ENCODE measurements at places on chromosomes 2 and 18. TPM values are rescaled to one million over a fixed set of nuclear protein-coding genes. Genes with fewer than 3 reads are reported as not detected.

RNF125 gene
- total RNA-seq: 0.03 TPM

RAB31 gene
- total RNA-seq: 14.2 TPM

LYPD1 gene
- 308 TPM for total RNA-seq

METTL21A gene
- 145 TPM for total RNA-seq

GREB1 gene
- total RNA-seq: 0.91 TPM

ING5 gene
- 41.0 TPM for total RNA-seq

SLC9A2 gene
- total RNA-seq: 5.8 TPM

CPLX4 gene
- total RNA-seq: not detected

FBLN7 gene
- total RNA-seq: 8.1 TPM

GCA gene
- 27.5 TPM for total RNA-seq

TRPM8 gene
- total RNA-seq: not detected

DSG1 gene
- total RNA-seq: not detected

- DNase-seq: no peak
Observed at GRCh38 chr18:58205443-58206160, 161.6 kb downstream of the NEDD4L start.

DNA sequence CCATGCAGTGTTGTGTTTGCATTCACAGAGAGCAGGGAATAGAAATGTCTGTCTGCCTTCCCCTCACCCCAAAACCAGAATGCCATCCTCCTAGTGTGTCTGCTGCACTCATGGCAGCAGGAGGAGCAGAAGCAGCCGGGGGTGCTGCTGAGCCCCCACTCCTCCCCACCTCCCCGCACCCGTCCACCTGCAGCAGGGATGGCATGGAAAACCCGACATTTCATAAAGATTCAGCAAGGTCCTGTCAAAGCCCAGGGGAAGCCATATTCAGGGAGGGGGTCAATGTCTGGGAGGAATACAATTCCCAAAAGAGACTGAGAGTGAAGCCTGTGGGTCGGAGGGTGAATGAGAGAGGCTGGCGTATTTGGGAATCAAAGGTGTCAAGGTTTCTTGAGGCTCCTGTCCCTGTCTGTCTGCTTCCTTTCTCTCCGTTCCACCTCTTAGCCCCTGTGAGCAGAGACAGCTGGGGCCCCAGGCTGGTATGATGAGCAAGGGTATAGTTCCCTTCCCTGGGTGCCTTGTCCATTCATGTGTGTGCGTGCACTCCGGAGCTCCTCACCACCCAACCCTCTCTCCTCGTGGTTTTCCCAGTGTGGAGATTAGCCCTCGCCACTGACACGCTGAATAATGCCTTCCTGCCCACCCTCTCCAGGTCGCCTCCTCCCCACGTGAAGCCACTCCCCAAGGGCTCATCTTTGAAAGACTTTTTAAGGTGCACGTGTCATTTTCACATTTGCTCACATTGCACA, 133.5 kb upstream of the ZNF236 start:
- DNase-seq: no peak

- DNase-seq: no peak
Observed at GRCh38 chr2:6764968-6765723, 100.6 kb downstream of the CMPK2 start.

DNA sequence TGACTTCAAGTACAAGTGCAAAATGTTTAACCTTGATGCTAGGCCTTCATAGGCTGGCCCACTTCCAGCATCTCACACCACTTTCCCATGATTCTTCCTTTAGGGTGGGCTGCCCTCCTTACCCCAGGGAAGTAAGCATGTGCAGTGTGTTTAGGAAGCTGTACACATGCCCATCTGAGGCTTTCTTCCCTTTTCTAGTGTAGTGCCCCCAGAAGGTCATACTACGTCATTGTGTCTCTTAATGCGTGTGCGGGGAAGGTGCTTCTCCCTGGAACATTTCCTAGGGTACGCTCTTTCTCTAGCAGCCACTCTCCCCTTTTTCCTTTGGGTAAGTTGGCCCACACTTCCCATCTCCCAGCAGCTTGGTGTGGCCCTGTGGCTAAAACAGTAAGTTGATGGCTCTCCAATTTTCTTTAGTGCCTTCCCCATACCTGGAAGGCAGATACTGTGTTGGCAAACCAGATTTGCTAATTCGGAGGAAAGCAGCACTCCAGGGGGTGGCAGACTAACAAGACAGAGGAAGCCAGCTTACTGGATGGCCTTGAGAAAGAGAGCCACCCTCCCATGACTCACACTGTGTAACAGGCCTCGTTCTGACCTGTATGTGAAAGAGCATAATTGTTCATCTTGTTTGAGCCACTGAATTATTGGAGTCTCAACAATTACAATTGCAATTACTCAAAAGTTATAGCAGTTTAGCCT, 1.1 kb upstream of the SULT6B1 start:
- DNase-seq: peak; percentile 42

GRCh38 chr18:38602341-38602740, 1036.7 kb upstream of the CELF4 start:
- DNase-seq: no peak

DNA sequence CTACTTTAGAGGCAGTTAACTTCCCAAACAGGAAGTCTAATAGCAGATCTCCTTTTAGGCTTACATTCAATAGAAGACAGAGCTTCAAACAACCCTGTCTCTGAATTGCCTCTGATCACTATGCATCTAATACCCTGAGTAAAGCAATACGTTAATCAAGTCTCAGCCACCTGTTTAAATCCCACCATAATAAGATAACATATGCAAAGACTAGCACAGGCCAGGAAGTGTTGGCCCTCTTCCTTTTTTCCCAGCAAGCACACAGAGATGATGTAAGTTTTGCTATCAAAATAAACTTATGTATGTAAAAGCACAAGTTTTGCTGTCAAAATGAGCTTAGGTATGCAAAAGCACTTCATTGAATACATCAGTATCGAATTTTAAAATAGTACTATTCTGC, 385.5 kb downstream of the RND3 start:
- no peak for DNase-seq

DNA sequence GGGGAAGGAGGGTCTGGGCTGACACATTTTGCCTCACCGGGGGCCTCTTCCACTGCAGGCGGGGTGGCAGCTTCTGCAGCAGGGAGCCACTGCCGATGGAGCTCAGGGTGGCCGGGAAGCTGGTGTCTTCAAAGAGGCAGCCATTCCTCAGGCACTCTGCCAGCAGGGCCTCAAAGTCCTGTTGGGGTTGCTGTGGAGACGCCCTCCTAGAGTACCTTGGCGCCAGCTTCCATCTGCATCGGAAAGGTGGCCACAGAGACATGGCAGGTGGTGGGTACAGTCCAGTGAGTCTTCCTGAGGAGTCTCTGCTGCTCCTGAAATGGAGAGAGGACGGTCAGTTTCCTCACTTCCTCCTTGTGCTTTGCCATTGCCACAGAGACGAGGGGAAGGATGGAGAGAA, 12.1 kb downstream of the CAPN14 start:
- DNase-seq: no peak

DNA sequence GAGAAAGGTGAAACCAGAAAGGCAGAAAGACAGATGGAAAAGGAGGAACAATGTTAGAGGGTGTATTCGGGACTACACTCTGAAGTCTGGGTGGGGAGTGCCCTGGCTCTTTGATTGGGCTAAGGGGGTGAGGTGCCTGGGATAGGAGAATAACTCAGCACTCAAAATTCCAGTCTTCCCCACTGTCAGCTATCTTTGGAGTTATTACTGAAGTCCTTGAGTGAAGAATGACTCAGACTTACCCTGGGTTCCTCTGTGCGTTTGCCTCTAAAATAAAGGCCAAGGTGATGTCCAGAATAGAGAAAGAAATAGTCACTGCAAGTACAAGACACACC, 151.8 kb upstream of the SERPINE2 start:
- no peak for DNase-seq

GRCh38 chr2:157149270-157149669, 108.2 kb upstream of the GALNT5 start:
- no peak for DNase-seq

GRCh38 chr18:58878640-58879039, 14.0 kb downstream of the ZNF532 start:
- no peak for DNase-seq

GRCh38 chr2:235218486-235218907, 266.7 kb downstream of the SH3BP4 start:
- DNase-seq: no peak

DNA sequence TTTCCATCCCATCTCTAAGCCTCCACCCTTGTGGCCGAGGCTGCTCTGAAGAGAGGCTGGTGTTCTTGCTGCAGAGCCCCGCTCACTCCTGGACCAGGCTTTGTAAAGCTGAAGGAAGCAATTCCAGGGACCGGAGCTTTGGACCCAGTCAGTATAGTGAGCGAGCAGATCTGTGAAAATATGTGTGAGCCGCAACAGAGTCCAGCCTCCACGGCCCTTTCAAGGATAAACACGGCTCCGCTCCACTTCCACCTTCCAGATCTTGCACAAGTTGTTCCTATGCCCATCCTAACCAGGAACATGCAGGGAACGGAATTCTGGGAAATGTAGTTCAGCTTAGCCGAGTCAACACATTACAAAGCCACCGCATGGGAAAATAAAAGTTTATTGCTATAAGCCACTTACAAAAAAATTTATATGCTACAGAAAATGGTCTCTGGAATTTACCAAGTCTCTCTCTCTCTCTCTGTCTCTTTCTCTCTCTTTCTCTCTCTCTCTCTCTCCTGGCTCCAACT, 151.7 kb upstream of the ZNF521 start:
- DNase-seq: peak; percentile 26

DNA sequence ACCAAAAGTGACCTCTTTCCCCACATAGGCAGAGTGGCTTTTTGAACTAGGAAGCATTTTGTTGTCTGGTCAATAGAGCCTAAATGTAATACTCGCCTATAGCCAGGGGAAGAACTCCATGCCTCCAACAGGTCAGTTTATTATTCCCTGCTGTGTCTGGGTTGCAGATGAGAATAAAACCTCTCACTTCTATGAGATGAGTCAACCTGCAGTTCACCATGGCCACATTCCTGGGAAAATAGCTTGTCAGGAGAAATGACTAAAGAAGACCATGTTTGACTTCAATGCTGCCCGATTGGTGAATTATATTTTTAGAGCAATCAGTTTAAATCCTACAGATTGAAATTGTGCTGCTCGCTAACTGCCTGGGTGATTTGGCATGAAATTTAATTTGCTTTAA, 46.7 kb upstream of the LRRTM1 start:
- DNase-seq: no peak

GRCh38 chr2:201961401-201961800, 72.3 kb upstream of the FZD7 start:
- DNase-seq: no peak

GRCh38 chr18:24791751-24792545, 331.5 kb downstream of the HRH4 start:
- DNase-seq: no peak

DNA sequence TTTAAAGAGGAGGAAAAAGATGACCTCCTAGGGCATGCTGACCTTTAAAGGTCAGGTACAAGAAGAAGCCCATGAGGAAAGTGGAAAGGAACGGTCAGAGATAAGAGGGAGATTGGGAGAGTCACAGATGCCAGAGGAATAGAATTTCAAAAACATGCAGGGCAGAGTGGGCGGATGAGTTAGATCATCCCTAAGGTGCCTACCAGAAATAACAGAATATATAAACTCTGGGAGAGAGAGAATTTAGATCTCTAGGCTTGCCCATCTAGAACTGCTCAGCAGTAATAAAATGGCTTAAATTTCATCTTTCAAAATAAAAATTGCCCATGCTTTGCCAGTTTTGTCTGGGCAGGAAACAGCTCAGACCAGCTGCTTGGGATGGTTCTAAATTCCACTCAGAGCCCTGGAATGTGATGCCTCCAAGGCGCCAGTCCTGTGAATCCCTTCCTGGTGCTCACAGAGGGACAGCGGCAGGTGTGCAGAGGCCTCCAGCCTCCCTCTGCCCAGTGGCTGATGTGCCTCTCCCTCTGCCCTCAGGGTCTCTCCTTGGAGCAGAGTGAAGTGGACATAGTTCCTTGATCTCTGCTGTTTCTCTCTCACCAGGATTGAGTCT, 130.9 kb downstream of the ANTXR1 start:
- DNase-seq: no peak

GRCh38 chr2:218394298-218395089, 5.2 kb upstream of the CTDSP1 start:
- no peak for DNase-seq

GRCh38 chr18:78949216-78949615, 30.4 kb upstream of the SALL3 start:
- no peak for DNase-seq

GRCh38 chr18:79625195-79625923, 54.2 kb upstream of the CTDP1 start:
- DNase-seq: no peak

GRCh38 chr18:44816477-44816876, 135.8 kb downstream of the SETBP1 start:
- no peak for DNase-seq

DNA sequence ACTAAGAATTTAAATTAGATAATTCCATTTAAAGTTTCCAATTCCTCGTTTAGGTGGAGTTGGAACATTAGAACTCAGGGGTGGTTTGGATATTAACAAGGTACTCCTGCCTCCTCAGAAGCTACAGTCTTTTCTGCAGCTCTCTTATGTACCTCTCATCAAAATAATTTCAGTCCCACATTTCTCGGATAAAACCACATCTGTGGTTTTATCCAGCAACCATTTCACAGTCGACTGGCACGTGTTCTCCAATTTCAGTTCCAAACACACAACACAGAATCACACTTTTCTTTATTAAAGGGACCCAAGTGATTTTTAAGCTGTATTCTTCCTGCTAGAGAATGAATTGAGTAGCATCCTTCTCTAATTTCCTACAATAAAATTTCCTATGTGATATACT, 22.7 kb upstream of the NFU1 start:
- DNase-seq: no peak

DNA sequence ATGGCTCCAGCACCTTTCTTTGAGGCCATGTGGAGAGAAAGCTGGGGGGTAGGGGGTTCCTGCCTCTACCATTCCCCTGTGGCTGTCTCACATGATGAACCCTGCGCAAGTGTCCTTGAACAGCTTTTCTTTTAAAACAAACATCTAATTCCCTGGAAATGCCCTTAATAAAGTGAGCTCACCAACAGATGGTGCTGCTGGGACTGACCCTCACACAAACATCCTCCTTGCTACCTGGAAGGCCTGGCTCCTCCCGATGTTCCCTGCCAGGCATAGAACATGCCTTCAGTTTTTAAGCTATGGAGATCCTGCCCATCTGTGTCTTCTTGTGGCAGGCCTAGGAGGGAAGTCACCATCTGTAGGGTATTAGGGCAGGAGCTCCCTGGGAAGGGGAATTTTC, 60.7 kb upstream of the GATA6 start:
- no peak for DNase-seq

DNA sequence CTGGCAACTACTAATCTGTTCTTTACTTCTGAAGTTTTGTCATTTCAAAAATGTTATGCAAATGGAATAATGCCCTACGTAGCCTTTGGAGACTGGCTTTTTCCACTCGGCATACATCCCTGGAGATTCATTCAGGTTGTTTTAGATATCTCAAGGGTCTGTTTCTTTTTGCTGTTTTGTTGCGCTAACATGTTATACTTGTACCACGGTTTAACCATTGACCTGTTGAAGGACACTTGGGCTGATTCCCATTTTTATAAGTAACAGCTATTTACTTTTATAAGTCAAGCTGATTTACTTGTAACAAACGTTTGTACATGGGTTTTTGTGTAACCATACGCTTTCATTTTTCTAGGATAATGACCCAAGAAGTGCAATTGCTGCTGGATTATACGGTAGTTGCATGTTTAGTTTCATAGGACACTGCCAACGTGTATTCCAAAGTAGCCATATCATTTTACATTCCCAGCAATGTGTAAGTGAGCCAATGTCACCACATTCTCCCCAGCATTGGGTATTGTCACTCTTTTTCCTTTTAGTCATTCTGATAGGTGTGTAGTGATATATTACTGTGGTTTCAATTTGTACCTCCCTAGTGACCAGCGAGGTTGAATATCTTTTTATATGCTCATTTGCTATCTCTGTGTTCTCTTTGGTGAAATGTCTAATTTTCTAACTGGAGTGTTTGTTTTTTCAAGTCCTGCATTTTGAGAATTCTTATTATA, 36.5 kb upstream of the STAT4 start:
- DNase-seq: no peak
